ENCODE measurements at places on chromosomes 6 and 20.

DNA sequence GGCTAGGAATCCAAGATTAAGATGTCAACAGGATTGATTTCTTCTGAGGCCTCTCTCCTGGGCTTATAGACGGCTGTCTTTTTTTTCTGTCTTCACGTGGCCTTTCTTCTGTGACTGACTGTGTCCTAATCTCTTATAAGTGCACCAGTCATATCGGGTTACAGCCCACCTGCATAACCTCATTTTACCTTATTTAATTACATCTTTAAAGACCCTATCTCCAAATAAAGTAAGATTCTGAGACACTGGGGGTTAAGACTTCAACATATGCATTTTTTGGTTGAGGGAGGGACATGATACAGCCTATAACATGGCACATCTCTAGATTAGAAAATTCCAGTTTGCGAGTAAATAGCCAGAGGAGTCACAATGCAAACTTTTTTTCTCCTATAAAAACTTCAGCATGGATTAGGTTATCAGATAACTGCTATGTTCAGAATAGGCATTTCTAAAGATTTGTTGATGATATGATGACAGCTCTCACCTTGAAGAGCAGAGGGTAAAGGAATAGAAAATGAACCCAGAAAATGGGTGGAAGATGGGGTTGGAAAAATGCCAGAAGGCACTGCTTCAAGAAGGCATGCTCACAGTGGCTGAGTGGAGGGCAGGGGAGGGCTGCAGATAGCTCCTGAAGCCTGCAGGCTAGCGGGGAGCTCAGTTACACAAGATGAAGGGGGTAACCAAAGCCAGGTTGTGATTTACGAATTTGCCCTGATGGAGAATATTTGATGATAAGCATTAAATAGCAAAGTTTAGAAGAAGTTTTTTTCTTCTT lies 8.7 kb upstream of the PDE7B start:
- no peak for DNase-seq

- DNase-seq = no peak
These were observed 8.0 kb downstream of the STK35 start for GRCh38 chr20:2109425-2110210.

- DNase-seq = no peak
These were observed 86.7 kb upstream of the F13A1 start for GRCh38 chr6:6407071-6407741.

DNA sequence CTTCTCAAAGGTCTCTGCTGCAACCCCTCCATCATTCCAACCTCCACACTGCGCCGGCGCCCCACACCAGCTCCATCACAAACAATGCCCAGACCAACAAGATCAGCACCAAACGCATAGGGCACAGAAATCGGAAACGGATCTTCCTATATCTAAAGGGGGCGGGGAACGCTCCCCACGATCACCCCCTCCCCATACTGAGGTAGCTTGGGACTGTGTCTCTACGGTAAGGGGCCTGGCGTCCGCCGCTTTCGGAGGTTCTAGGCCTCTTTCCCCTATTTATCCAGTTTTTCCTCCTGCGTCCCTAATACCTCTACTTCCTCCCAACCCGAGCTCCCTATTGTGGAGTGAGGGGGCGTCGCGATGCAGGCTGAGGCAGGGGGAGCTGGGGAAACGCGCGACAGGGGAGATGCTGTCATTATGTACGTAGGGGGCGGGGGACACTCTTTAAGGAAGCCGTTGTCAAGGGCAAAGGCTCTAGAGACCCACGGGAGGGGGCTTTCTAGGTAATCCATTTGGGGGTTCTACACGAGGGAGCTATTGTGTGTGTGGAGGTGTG lies 909 bp downstream of the DNAAF9 start:
- no peak for DNase-seq

GRCh38 chr20:23541330-23541729 lies 27.0 kb downstream of the CST9L start:
- no peak for DNase-seq

DNA sequence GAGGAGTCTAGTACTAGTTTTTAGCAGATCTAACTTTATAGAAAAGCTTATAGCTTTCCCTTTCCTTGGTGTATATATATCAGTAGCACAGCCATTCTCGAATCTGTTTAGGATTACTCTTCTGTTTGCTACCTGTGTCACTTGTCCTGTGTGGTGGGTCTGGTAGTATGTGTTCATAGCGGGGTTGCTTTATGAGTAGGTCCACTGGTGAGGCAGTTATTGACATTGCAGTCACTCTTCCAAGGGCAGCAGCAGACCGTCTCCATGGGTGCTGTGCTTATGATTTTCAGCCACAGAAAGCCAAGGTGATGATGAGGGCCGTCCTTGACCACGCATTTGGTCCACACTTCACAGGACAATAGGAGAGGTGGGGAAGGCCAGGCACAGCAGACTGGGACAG lies 171.5 kb downstream of the CDKAL1 start:
- DNase-seq = no peak

- no peak for DNase-seq
These were observed 1.0 kb downstream of the TSHZ2 start for GRCh38 chr20:52972965-52973819.

DNA sequence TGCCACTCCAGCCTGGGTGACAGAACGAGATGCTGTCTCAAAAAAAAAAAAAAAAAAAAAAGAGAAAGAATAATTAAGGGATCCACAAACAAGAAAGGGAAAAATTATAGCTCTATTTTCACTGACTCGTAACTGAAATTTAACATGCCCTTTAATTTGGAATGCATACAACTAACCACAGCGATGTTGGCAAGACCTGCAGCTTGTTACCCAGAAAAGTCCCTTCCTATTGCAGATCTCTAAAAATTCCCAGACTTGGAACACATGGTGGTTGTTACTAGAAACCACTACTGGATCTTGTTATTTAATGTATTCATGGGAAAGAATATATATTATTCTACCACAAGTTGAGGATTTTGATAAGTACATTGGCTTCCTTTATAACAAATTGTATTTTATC lies 27.8 kb upstream of the SMIM28 start:
- no peak for DNase-seq

- no peak for DNase-seq
These were observed 97.0 kb downstream of the TRERF1 start for GRCh38 chr6:42354702-42355101.

- DNase-seq = no peak
These were observed 6.9 kb downstream of the HLA-DPB1 start for GRCh38 chr6:33082702-33083101.

DNA sequence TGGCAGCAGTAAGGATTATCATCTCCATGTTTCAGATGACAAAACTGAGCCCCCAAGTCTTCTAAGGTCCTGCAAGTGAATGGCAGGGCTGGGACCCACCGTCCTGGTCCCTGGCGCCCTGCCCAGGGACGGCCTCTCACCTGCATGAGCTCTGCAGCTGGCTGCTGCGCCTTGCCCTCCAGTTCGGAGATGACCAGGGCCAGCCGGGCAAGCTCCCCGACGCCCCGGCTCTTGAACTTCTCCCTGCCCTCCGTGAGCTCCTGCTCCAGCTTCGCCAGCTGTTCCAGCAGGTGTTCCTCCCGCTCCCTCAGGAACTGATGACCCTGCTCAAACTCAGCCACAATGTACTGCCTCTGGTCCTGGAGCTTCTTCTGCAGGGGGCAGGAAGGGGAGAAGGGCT lies 16.8 kb downstream of the TRIM26 start:
- no peak for DNase-seq

- DNase-seq = no peak
These were observed 131.5 kb upstream of the RALGAPA2 start for GRCh38 chr20:20843982-20844381.

DNA sequence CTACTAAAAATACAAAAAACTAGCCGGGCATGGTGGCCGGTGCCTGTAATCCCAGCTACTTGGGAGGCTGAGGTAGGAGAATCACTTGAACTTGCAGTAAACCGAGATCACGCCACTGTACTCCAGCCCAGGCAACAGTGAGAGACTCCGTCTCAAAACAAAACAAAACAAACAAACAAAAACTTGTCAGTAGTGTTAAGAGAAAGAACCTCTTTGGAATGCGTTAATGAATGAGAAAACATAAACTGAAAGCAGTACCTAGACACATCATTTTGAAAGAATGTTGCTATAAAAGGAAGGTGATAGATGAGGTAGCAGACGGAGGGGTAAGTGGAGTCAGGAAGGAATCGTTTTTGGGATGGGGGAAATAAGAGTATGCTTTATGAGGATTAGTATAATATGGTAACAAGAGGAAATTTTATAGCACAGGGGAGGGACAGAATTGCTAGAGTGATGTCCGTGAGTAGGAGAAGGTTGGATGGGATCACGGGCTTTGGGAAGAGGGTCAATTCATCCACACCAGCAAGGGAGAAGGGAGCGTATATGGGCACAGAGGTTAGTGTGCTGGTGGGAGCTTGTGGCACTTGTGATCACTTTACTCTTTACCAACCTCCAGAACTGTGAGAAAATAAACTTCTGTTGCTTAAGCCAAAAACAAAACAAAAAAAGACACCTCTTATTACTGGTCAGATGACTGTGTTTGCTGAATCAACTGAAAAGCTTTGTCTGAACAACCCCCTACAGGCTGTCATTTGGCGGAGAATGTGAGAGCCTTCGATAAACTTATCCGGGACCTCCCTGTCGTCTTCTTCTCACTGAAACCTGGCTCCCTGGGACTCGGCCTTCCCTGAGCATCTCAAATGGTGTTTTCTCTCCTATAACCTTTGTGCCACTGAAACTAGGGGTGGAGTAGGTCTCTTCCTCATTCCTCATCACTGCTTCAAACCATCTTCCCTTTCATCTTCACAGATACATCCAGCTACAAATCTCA lies 48.9 kb upstream of the TFAP2A start:
- DNase-seq = no peak

GRCh38 chr6:38714239-38715015 lies 684 bp upstream of the DNAH8 start:
- DNase-seq = no peak

- no peak for DNase-seq
These were observed 26.8 kb downstream of the TGM2 start for GRCh38 chr20:38138086-38138778.
